ENCODE measurements at places on chromosomes 7 and 10. TPM values are rescaled to one million over a fixed set of nuclear protein-coding genes. Genes with fewer than 3 reads are reported as not detected.

The GIMAP1 gene
- total RNA-seq, result 12.1 TPM

The MAPK8 gene
- 63.4 TPM for total RNA-seq

The KAZALD1 gene
- 0.12 TPM for total RNA-seq

The ABCA13 gene
- 0.44 TPM for total RNA-seq

The CHAT gene
- not detected for total RNA-seq

The GRID2IP gene
- not detected for total RNA-seq

The CCL24 gene
- not detected for total RNA-seq

The COA1 gene
- 33.8 TPM for total RNA-seq

The FRAT2 gene
- total RNA-seq, result 10.3 TPM

The PDE1C gene
- 2.6 TPM for total RNA-seq

The BICC1 gene
- total RNA-seq, result 22.9 TPM

The SUGCT gene
- 4.3 TPM for total RNA-seq

The STAG3 gene
- total RNA-seq, result 0.15 TPM

The MYO3A gene
- 0.05 TPM for total RNA-seq

The SCART1 gene
- 0.44 TPM for total RNA-seq

The MRPL43 gene
- 80.9 TPM for total RNA-seq
